ENCODE measurements at places on chromosomes 11 and 22. TPM values are rescaled to one million over a fixed set of nuclear protein-coding genes. Genes with fewer than 3 reads are reported as not detected.

The KDM4F gene
- total RNA-seq = not detected

The SLC2A11 gene
- 9.6 TPM for total RNA-seq

DNA sequence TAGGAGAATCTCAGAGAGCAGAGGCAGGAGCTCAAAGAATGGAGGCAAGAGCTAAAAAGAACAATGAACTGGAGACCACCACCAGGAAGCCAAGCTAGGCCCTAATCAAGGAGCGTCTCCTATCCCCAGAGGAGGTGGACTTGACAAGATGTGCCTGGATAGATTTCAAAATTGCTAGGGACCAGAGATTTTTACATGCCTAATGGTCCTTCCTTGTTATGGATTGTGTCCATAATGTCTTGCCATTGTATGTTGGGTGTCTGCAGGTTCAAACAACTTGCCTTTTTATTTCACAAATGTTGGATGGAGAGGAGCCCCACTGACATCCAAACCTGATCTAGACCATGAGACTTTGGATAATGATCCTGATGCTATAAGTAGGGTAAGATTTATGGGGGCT, 88.2 kb upstream of the TP53I11 start:
- no peak overlapping the region for H3K27ac ChIP-seq
- H3K4me3 ChIP-seq = no peak overlapping the region
- H3K27me3 ChIP-seq = no peaks in the 10 kb centered on the region
- H3K4me1 ChIP-seq = no peaks in the 10 kb centered on the region

The USP2 gene
- total RNA-seq = 1.0 TPM

GRCh38 chr11:45179686-45180178, 33.3 kb downstream of the PRDM11 start:
- peaks cover 44% of the 10 kb centered on the region for H3K27me3 ChIP-seq
- H3K4me3 ChIP-seq = peak overlapping the region; percentile 49
- no peaks in the 10 kb centered on the region for H3K36me3 ChIP-seq
- no peak overlapping the region for H3K27ac ChIP-seq
- no peak for DNase-seq
- no peaks in the 10 kb centered on the region for H3K4me1 ChIP-seq

The COPB1 gene
- total RNA-seq = 105 TPM

The CCDC87 gene
- 0.09 TPM for total RNA-seq

DNA sequence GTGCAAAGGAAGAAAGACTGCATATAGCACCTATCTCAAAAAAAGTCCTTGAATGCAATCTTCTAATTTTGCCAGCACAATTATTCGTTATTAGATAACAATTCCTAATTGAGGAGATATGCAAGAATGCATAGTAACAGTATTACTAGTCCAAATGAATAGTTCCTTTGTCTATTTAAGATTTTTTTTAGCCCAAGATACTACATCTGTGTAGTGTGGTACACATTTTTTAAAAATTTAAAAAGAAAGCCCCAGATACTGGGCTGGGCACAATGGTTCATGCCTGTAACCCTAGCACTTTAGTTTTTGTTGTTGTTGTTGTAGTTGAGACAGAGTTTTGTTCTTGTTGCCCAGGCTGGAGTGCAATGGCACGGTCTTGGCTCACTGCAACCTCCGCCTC, 43.7 kb downstream of the RAB6A start:
- H3K4me3 ChIP-seq = no peak overlapping the region
- H3K36me3 ChIP-seq = peaks cover 33% of the 10 kb centered on the region
- no peak for DNase-seq
- H3K27me3 ChIP-seq = no peaks in the 10 kb centered on the region

- no peak for DNase-seq
- peak overlapping the region; percentile 10 for H3K4me3 ChIP-seq
- H3K27ac ChIP-seq = peak overlapping the region; percentile 99
- peaks cover 25% of the 10 kb centered on the region for H3K36me3 ChIP-seq
Measured at GRCh38 chr22:36862251-36863242, 1.7 kb downstream of the NCF4 start.

- no peak overlapping the region for H3K27ac ChIP-seq
- H3K27me3 ChIP-seq = peaks cover 13% of the 10 kb centered on the region
- H3K4me3 ChIP-seq = no peak overlapping the region
- no peaks in the 10 kb centered on the region for H3K36me3 ChIP-seq
- peaks cover 7% of the 10 kb centered on the region for H3K4me1 ChIP-seq
- no peak for DNase-seq
Measured at GRCh38 chr11:128862908-128863660, 4.0 kb downstream of the KCNJ1 start.

GRCh38 chr11:61120706-61121191, 18.5 kb downstream of the CD5 start:
- H3K36me3 ChIP-seq = peaks cover 96% of the 10 kb centered on the region
- no peak overlapping the region for H3K4me3 ChIP-seq
- H3K27ac ChIP-seq = peak overlapping the region; percentile 86

DNA sequence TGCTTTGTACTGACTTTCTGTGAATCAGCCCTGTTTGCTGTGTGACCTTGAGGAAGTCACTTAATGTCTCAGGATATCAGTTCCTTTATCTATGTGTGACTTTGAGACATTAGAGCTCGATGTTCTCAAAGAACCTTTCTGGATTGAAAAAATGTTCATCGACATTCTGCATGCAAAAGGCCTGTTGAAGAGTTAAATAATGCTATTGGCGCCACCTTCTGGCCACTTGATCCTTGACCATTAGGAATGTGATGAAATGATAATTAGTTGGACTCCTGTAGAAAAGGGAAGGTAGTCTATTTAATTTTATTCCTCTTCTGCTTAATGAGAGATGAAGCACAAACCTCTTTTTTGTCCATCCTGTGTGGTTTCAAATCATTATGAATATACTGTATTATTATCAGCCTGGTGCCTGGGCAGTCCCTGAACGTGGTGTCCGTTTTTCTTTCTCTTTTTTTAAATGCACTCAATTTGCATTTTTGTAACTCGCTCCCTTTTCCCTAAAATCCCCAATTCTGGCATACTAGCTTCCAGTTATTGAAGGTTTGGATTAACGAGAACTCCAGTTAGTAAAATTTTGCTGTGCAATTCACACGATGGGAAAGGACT, 20.7 kb downstream of the ELF5 start:
- DNase-seq = no peak
- H3K36me3 ChIP-seq = no peaks in the 10 kb centered on the region
- H3K27me3 ChIP-seq = peaks cover 6% of the 10 kb centered on the region
- no peaks in the 10 kb centered on the region for H3K4me1 ChIP-seq

- no peak overlapping the region for H3K27ac ChIP-seq
- no peaks in the 10 kb centered on the region for H3K27me3 ChIP-seq
- no peak overlapping the region for H3K4me3 ChIP-seq
Measured at GRCh38 chr11:927871-928270, 2.2 kb downstream of the AP2A2 start.

DNA sequence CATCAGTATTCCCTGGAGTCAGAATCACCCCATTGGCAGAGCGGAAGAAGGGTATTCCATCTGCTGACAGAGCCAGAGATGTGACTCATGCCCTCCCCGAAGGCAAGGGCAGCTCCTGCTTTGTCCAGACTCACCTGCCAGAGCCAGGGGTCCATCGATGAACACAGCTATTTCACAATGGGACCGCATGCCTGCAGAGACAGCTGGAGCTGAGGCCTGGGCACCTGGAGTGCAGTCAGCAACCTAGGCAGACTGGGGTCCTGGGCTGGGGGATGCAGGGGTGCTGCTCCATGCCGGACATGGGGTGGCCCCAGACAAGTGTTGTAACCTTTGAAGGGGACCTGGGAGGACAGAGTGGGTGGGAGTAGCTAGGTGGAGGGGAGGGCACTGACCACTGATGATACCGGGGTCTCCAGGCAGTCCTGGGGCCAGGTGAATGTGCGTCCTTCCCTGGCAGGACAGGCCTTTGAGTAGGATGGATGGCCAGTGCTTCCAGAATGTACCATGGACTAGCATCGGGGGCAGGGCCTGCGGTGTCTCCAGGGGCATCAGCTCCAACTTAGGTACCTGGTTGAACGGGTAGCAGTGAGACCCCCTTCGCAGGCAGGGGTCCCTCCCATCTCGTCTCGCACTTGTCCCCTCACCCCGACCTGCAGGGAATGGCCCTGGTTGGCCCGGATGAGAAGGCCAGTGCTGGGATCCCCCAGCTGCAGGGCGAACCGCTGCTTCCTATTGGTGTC, 1.7 kb downstream of the TRPT1 start:
- no peak overlapping the region for H3K27ac ChIP-seq
- H3K27me3 ChIP-seq = no peaks in the 10 kb centered on the region
- DNase-seq = no peak

DNA sequence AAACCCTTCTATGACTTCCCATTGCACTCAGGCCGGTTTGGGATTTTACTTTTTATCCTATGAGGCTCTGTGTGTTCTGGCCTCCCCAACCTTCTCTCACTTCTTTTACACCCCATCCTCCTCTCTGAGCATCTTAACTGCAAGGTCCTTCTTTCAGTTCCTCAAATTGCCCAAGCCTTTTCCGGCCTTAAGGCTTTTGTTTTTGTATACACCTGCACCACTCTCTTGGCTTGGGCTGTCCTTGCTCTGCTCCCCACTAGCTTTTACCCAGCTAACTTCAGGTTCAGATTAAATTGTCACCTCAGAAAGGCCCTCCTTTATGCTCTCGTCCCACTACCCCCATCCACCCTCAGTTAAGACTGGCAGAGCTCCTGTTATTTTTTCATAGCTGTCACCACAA, 55.5 kb downstream of the FAM83F start:
- no peak overlapping the region for H3K4me3 ChIP-seq
- no peaks in the 10 kb centered on the region for H3K27me3 ChIP-seq
- peak overlapping the region; percentile 18 for H3K27ac ChIP-seq
- no peaks in the 10 kb centered on the region for H3K36me3 ChIP-seq

DNA sequence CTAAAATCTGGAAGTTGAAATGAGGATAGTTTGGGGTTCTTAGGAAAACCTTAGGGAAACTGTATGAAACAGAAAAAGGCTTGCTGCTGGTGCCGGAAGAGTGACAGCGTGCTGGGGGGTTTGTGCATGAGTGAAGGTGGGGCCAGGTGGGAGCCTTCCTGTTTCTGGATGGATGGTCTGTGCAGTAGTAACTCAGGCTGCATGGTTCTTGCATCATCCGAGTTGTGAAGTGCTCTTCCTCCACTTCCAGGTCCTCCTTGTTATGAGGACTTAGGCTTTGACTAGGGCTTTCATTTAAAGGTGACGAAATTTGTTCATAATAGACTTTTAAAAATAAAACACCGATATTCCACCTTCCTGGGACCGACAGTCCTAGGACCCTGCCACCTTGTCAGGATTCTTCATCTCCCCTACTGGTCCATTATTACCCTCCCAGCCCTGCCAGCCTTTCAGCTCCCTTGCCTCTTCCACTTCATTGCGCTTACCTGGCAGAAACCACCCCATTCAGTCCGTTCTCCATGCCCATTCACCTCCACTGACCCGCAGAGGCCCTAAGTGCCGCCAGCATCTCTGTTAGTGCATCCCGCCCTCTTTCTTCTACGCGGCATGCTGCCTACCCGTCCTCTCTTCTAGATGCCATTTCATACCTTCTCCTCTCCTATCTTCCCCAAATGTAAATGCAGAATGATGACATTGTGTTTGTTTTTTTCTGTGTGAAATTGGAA, 47.3 kb downstream of the PPFIA1 start:
- H3K27ac ChIP-seq = no peak overlapping the region
- peaks cover 3% of the 10 kb centered on the region for H3K4me1 ChIP-seq
- no peaks in the 10 kb centered on the region for H3K27me3 ChIP-seq
- H3K36me3 ChIP-seq = peaks cover 4% of the 10 kb centered on the region

DNA sequence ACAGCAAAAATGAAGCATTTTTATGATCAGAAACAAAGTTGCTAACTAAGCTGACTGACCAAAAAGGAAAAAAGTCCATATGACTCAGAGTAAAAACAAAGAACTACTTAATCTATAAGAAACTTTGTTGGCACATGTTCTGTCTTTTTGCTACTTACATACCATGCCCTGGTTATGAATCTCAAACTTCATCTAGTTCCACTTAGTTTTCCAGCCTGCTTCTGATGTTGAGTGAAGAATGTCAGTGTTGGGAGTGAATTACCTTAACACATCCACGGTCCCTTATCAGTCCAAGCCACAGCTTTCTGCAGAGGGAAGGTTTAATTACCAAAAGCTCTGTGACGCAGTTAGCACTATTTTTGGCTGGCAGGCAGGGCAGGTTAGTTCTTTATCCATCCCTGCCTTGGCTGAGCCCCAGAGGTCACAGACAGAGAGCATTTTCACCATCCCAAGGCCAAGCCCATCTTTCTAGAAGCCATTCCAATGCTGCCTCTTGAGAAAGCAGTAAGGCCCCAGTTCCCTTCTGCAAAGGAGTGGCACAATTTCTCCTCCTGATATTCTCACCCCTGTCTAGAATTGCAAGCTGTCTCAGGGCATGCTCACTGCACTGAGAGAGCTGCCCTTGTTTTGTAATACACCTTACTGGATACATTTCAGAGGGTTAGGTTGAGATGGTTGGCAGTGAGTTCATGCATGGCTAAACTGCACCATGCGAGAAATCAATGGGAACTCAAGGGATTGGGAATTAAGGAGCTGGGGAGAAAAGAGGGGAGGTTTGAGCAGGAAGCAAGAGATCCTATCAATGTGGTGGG, 67.1 kb downstream of the SLC1A2 start:
- peaks cover 29% of the 10 kb centered on the region for H3K4me1 ChIP-seq
- H3K27me3 ChIP-seq = no peaks in the 10 kb centered on the region
- no peaks in the 10 kb centered on the region for H3K36me3 ChIP-seq
- no peak for DNase-seq

- no peak overlapping the region for H3K27ac ChIP-seq
- H3K27me3 ChIP-seq = no peaks in the 10 kb centered on the region
- no peaks in the 10 kb centered on the region for H3K4me1 ChIP-seq
Measured at GRCh38 chr11:41498726-41499125, 39.3 kb upstream of the LRRC4C start.

The OR52N4 gene
- not detected for total RNA-seq

DNA sequence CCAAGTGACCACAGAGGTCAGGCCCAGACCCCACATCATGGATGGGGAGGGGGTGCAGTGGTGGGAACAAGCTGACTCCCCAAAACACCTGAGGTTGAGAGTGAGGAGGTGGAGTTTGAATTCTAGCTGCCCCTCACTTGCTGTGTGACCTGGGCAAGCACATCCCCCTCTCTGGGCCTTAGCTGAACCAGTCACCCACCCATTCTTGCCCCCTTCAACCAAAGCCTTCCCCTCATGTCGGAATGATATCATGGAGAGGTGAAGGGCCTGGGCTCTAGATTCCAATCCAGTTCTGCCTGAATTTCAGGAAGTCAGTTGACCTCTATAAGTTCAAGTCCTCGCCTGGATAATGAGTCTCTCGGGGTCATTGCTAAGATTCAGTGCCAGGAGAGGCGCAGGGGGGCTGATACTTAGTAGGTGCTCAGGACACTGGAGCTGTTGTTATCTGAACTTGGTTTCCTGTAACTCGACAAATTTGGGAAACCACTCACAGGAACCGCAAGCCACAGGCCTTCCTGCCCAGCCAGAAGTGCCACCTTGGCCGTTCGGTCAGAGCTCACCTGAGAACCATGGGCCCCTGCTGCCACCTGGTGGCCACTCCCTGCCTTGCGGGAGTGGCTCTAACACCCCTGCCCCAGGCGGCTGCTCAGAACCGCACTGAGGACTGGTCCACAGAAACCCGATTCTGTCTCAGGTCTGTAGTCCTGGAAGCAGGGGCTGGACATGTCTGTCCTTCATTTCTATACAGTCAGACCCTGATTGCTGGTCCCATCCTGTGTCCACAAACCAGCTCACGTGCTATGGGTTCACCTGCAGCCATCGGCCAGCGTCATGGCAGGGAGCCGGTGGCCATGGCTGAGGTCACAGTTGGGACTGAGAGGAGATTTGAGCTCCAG, 6.9 kb downstream of the CDC42EP1 start:
- peaks cover 25% of the 10 kb centered on the region for H3K27me3 ChIP-seq
- H3K36me3 ChIP-seq = no peaks in the 10 kb centered on the region

Measured in activated T-helper 2 cell treated with anti-CD3 and anti-CD28 coated beads, Interferon-gamma antibody, Interleukin-2, Interleukin-4, amounts not matched to agents 10 μg/mL and 5 μg/mL and 100 μg/mL, durations not matched to agents 14 hours and 24 hours and 36 hours (primary cell).